Epithelial cell of proximal tubule (primary cell): ENCODE measurements at places on chromosomes 1 and 21. TPM values are rescaled to one million over a fixed set of nuclear protein-coding genes. Genes with fewer than 3 reads are reported as not detected.

- DNase-seq, result no peak
These were observed 648.2 kb downstream of the SMYD3 start for GRCh38 chr1:245858722-245859492.

- DNase-seq, result no peak
These were observed 60.5 kb upstream of the SOD1 start for GRCh38 chr21:31599013-31599412.

DNA sequence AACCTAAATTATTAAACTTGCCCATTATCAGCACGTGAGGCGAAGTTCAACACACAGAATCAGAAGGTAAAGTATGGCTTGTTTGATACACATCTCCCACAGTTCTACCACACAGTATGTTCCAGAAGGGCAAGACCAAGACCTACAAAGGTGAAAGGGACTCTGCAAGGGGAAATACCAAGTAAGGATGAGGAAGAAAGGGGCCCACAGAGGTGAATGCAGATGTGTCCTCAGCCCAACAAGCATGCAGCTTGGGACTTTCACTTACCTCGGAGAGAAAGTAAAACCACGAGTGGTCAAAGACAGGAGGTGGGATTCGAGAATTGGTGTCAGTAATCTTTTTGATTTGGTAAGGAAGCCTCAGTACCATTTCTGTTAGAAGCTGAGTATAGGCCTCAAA, 85.8 kb downstream of the UBR4 start:
- no peak for DNase-seq

DNA sequence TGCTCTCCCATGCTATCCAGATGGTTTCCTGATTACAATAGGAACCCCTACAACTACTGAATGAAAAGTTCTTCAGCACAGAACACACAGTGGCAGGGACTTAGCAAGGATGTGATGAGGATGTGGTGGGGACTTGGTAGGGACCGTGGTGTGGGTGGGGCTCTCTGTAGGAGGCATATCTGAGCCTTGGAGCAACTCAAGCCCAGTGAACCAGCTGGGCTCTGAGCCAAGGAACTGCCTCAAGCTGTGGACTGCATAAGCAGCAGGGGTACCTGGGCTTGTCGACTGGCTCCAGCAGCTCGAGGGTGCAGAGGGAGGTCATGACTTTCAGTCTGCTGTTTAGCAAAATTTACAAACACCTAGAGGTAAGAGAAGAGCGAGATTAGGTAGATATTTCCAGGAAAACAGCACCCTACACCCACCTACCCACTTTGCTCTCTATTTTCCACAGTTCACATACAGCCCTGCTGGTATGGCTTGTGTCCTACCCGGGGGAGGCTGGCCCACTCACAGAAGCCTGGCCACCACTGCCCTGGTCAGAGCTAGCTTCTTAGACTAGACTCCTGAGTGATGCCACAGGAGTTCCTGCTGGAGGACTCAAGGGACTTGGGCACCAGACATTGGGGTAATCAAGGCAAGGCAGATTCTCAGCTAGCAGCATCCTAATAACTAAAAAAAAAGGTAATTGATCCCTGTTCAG, 86.8 kb upstream of the GCLM start:
- no peak for DNase-seq

DNA sequence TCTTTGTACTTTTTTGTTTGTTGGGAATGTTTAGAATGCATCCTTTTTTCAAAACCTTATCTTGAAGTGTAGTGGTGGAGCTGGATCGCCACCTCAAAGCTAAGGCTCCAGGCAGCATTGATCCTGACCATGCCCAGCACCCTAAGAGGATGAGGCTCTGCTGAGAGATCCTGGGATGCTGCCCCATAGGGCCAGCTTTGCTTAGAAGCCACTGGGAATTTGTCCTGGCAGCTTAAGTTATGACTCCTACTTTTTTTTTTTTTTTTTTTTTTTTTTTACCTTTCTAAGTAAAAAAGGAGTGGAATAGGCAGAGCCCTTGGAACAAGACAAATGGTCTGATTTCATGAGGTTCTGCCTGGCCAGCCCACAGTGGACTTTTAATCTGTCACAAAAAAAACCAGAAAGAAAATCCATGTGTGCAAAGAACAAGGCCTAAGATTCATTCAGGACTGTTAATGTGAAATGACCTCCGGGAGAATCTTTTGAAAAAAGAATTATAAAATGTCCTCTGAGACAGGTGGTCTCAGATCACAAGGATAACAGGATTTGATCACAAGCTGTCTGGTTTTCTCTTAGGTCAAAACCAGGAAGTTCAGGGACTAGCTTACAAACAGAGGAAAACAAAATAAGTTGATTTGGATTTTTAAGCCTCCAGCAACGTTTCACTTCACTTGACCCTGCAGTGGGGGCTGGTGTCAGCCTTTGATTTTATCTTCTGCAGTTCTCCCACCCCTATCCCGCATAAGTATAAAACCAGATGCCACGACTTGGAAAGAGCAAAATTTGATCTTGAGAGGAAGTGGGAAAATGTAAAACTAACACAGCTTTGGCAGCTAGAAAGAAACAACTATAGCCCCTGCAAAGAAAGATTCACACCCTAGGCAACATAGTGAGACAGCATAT, 25.9 kb upstream of the RAP1A start:
- DNase-seq, result no peak

GRCh38 chr1:163467289-163467688, 145.5 kb downstream of the NUF2 start:
- no peak for DNase-seq

DNA sequence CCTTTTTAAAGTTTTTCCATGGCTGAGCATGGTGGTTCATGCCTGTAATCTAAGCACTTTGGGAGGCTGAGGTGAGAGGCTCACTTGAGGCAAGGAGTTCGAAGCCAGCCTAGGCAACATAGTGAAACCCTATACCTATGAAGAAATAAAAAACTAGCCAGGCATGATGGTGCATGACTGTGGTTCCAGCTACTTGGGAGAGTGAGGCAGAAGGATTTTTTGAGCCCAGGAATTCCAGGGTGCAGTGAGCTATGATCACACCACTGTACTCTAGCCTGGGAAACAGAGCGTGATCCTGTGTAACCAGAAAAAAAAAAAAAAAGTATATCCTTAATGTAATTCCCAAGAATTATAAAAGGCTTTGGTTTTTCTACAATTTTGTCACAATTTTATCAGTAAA, 17.4 kb downstream of the DEPDC1 start:
- peak; percentile 53 for DNase-seq

- no peak for DNase-seq
These were observed 12.8 kb downstream of the PMF1 start for GRCh38 chr1:156225677-156226014.

DNA sequence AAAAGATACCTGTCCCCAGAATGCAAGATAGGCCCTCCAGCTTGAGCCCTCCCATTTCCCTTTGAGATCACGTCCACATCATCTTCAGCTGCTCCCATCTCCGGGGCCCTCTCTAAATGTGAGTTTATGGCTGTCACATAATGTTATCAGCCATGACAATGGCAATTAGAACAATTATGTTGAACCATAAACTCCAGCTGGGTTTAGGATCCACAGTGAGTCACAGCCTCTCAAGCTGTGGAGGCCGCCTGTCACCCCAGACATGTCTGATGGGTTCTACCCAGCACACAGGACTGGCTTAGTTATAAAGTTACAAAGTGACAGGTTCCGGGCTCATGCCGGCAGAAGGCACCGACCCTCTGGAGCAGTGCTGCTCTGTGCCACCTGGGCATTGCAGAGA, 597.3 kb downstream of the PTPRU start:
- DNase-seq, result no peak

DNA sequence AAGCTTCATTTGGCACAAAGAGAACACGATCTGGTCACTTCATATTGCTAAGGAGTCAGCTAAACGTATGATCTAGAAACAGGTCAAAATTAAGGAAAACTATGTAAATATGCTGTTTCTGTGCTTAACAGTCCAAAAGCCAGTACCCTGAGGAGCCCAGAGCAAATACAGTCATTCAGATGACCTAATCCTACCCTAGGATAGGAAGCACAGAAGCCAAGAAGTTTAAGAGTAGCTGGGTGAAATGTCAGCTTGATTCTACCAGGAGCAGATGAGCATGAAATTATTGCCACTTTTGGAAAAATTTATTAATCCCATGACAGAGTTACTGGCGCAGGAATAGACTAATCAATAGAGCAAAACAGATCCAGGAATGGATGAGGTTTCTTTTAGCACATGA, 18.3 kb downstream of the SORT1 start:
- no peak for DNase-seq

GRCh38 chr1:14064649-14065442, 364.9 kb downstream of the PRDM2 start:
- no peak for DNase-seq

DNA sequence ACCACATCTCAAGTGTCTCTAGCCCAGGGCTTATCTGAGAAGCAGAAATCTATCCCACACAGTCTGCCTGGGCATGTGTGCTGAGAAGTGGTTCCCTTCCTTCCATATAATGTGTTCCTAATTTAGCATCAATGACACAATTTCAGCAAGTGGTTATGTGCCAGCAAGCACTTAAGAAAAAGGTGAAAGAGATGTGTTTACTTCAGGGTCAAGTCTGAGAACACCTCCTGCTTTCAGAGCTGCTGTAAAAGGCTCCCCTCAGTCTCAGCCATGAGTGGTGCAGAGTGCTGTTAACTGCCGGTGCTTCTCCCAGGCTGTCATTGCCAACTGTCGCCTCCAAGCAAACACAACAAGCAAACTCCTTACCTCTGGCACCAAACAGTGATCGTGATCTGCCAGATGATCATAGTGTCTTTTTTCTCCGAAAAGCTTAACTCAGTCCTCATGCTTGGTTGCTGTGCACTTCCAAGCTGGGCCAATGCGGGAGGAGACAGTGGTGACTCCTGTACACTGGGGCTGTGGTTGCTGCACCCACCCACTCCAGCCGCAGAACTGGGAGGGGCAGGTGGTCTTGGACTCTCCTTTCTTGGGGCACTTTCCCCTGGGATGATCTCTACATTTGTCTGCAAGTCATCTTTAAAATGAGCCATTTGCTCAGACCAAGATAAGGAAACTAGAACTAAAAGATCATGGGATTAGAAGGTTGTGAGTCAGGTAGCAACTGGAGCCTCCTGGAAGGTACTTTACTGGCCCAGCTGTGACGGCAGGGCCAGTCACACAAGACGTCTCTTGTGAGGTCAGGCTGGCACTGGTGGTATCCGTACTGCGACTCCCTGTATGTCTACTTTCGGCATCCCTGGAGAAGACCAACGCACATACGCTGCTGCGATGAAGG, 32.4 kb downstream of the ATP1A1 start:
- DNase-seq, result no peak

- DNase-seq, result no peak
These were observed 49.3 kb downstream of the VWA5B1 start for GRCh38 chr1:20339811-20340457.

GRCh38 chr1:184745929-184746638, 8.6 kb downstream of the EDEM3 start:
- no peak for DNase-seq

- no peak for DNase-seq
These were observed 8.1 kb downstream of the NCF2 start for GRCh38 chr1:183582021-183582713.

DNA sequence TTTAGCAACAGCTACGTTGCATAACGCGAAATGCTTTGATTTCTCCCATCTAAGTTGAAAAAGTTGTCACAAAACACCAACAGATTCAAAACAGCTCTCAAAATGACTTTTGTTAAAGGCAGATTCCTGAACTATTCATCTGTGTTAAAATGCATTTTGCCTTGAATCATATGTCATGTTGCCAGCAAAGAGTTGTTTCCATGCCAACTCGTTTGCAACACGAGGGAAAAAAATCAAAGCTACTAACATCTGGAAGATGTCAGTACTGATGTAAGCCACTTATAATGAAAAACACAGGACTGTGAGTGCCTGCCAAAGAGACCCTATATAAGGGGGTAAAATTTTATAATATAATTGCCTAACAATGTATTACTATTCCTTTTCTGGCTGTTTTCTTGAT, 182.7 kb upstream of the PTBP2 start:
- no peak for DNase-seq

- no peak for DNase-seq
These were observed 26.5 kb downstream of the SNAP47 start for GRCh38 chr1:227761621-227762230.

GRCh38 chr1:16076865-16077238, 3.4 kb upstream of the FAM131C start:
- DNase-seq, result peak; percentile 53

DNA sequence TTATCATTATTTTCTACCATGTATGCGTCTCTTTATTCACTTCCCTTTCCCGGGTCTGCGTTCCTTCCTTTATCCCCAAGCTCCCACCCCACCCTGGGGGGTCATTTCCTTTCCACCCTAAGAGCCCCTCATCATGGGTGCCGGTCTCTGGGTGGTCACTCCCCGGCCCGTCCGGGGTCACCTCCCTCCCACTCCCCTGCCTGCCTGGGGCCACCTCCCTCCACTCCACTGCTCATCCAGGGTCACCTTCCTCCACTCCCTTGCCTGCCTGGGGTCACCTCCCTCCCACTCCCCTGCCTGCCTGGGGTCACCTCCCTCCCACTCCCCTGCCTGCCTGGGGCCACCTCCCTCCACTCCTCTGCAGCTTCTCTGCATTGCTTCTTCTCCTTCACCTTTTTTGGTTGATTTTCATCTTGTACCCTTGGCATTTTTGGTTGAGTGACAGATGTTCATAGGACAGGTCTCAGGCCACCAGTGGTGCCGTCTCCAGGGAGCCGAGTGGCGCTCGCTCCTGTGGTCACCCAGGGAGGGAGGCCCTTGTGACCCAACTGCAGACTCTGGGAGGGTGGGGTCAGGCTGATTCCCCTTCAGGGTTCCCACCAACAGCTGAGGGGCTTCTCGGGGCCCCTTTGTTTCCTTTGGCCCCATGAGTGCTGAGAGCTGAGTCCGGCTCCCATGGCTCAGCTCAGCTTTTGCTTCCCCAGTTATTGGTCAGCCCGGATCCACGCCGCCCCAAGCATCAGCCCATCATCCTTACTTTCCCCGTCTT, 48.6 kb upstream of the PCBP3 start:
- DNase-seq, result no peak

GRCh38 chr1:201008666-201009360, 14.7 kb downstream of the KIF21B start:
- no peak for DNase-seq

GRCh38 chr1:240765732-240766363, 153.9 kb upstream of the GREM2 start:
- DNase-seq, result no peak

- no peak for DNase-seq
These were observed 311.0 kb downstream of the MRPL39 start for GRCh38 chr21:25296252-25296651.

GIPC2 gene
- total RNA-seq, result 1.4 and 1.5 TPM in 2 replicates

KRTAP6-1 gene
- total RNA-seq, result not detected in 2 replicates

IFI16 gene
- total RNA-seq, result 8.0 and 11.4 TPM in 2 replicates

KCNJ6 gene
- under 0.01 TPM in 2 replicates for total RNA-seq

KDM1A gene
- total RNA-seq, result 110 and 136 TPM in 2 replicates

GJC2 gene
- total RNA-seq, result 0.14 and 0.69 TPM in 2 replicates

ADCY10 gene
- not detected in 2 replicates for total RNA-seq

FAM177B gene
- not detected in 2 replicates for total RNA-seq

AMY1C gene
- total RNA-seq, result not detected in 2 replicates

SELL gene
- total RNA-seq, result not detected in 2 replicates
